ENCODE measurements at places on chromosomes 5 and 9.

GRCh38 chr5:140018920-140019644 lies 24.0 kb downstream of the NRG2 start:
- DNase-seq, result no peak

DNA sequence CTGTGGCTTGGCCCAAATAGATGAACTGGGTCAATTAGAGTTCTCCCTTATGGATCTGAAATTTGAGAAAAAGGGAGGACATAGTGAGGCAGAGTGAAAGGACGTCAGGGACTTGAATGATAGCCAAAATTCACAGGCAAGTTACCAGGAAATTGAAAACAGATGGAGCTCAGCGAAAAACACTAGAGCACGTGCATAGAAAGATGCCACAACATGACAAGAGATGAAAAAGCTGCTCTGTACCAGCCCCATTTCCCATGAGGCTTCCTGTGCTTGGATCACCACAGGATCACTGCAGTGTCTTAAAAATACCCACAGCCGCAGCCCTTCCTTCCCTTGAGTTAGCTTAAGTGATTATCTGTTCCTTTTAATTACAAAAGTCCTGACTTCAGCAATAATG lies 39.0 kb upstream of the HOMER1 start:
- no peak for DNase-seq

GRCh38 chr5:139690064-139690802 lies 42.1 kb downstream of the CXXC5 start:
- DNase-seq, result peak; percentile 60

GRCh38 chr5:117590944-117591343 lies 1016.3 kb upstream of the SEMA6A start:
- DNase-seq, result no peak

DNA sequence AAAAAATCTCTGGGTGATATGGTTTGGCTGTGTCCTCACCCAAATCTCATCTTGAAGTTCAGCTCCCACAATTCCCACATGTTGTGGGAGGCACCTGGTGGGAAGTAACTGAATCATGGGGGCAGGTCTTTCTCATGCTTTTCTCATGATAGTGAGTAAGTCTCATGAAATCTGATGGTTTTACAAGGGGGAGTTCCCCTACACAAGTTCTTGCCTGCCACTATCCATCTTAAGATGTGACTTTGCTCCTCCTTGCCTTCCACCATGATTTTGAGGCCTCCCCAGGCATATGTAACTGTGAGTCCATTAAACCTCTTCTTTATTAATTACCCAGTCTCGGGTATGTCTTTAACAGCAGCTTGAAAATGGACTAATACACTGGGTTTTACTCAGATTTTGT lies 513.9 kb downstream of the TLE4 start:
- DNase-seq, result no peak

- DNase-seq, result no peak
Measured at GRCh38 chr5:4145511-4145910, 549.9 kb downstream of the IRX1 start.

DNA sequence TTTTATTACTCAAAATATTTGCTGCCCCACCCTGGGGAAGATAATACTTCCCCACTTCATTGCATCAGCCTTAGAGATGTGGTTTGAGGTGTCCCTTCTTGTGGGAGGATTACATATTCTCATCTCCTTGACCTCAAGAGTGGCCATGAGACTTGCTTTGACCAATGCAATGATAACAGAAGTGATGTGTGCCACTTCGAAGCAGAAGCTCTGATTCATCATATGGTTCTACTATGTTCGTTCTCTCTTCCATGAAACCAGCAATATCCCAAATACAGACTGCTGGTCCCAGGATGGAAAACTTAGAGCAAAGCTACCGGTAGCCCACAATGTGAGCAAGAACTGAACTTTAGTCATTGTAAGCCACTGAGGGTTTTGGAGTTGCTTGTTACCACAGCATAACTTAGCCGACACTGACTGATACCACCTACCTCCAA lies 92.0 kb downstream of the THBS4 start:
- DNase-seq, result no peak

DNA sequence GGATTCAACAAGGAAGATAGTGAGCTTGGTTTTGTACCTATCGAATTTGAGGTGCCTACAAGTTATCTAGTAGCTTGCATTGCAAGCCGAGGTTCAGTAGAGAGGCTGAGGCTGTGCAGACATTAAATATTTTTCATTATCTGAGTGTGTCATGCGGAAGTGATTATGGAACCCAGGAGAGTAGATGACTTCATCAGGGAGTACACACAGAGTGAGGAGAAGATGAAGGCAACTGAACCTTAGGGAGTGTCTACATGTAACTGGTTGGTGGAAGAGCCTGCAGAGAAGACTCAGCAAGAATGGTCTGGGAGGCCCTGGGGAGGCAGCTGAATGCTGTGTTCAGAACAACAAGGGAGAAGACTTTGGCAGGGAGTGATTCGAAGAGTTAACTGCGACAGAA lies 393.9 kb downstream of the ARHGEF28 start:
- no peak for DNase-seq

- DNase-seq, result no peak
Measured at GRCh38 chr5:139994234-139994633, 48.9 kb downstream of the NRG2 start.

DNA sequence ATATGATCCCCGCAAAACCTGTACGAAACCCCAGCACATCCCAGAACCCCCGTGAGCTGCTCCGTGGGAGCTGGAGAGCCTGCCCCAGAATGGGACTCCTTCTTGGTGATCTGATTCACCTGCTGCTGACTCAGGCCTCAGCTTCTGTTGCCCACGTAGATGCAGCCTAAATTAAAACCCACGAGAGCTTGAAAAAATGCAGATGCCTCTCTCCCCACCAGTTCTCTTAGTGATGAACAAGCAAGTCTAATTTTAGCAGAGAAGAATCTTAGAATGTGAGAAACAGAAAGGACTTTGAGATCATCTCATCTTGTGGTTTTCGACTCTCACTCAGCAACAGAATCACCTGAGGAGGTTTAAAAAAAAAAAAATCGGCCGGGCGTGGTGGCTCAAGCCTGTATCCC lies 57.6 kb downstream of the TMOD1 start:
- DNase-seq, result no peak

- no peak for DNase-seq
Measured at GRCh38 chr9:72202009-72202408, 52.8 kb downstream of the GDA start.

DNA sequence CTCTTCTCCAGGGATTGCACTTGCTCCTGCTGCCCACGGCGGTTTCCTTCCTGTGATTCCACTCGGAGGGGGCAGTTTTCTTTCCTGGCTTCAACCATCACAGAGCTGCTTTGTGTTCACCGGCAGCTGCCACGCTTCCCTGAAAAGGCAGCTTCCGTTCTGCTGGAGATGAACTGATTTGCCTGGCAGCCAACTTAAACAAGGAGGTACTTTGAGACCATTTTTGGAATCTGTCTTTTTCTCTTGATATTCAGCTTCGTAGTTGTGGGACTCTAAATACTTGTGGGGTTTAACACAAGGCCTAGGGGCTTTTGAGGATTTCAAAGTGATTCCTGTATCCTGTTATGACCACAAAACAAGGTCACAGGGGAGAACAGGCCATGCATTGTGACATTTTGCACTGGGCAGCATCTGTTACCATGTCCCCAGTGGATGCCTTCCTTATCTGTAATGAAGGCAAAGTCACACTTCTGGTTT lies 192.0 kb downstream of the MTRR start:
- no peak for DNase-seq

GRCh38 chr5:130545291-130545690 lies 619.8 kb downstream of the HINT1 start:
- no peak for DNase-seq

DNA sequence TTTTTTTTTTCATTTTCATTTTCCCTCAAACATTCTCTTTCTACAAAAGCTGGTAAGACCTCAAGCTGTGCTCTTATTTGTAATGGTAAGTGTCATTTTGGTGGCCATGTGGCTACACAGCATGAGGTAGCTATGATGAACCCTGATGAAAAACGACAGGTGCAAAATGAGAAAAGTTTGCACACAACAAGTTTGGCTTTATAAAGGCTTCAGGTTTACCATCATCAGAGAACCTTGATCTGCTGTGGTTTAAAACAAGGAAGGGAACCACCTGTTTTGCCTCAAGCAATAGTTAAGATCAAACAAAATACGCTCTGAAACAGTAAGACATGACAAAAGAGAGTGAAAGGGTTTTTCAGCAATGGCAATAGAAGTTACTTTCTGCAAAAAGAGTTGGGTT lies 1124.6 kb upstream of the ACO1 start:
- no peak for DNase-seq

DNA sequence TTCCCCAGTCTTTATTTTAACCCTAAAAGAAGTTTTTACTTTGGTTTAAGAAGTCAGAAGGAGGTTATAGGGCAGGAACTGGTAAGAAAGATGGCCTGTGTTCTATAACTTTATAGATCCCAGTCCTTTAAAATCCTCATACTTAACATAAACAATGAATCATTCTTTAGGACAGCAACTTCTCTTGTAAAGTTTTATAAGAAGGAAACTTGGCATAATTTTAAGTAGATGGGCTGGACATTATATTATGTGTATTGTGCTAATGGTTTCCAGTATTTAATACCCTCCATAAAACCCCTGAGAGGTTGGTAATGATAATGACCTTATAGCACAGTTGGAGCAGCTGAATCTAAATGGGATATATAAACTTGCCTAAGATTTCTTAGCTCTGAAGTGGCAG lies 247.2 kb downstream of the FAM170A start:
- DNase-seq, result no peak

DNA sequence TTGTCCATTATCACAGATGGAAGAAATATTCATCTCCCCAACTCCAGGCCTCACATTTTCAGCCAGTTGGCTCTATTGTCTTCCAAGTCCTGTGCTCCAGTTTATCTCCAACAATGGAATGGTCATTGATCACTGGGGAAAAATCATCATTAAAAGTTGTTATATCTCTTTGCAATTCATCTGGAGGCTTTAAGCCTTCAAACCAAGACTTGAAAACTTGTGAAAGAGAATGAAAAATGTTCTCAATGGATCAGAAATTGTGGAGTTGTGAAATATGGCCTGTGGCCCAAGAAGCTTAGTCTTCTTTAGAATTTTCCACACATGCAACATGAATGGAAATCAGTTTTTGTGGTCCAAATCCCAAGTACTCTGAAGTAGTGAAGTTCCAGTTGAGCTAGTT lies 569.6 kb downstream of the EBF1 start:
- no peak for DNase-seq

DNA sequence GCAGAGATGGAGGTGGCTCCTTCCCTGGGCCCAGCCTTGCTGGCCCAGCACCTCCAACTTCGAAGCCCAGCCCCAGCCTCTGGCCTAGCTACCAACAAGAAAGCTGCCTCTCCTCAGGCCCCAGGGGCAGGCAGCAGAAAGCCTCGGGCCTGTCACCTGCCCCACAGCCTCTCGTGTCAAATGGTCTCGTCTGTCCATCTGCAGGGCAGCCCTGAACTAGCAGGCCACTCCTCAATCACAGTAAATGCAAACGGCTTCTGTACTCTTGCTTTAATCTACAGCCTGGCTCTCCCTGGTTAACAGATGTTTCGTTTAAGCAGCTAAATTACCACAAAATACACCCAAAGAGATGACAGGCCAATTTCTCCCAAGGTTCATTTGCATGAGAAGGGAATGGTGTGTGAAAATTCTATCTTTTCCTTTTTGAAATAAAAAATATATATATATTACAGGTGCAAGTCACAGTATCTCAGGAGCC lies 21.5 kb downstream of the VAV2 start:
- no peak for DNase-seq

DNA sequence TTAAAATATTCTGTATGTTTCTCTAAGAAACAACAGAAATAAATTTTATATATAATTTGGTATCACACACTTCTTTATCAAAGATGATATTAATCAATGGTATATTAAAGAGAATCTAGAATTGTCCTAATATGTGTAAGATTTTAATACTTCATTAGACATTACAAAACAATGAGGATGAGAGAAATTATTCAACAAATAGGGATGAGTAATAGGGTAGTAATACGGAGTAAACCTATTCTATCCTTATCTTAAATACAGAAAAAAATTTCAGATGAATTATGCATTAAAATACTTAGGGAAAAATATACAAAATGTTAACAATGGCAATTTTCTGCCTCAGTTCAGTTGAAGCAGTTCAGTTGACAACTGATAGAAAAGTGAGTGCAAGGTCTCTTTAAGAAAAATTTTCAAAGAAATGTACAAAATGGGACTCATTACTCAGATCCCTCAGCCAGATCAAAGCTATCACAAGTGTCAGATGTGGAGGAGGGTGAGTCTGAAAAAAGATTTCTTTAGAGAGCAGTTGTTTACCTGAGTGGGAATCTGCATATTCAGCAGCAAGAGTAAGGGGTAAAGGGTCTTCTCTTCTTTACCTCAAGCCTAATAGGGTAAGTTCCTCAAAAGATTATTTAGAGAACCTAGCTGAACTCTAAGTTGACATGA lies 56.7 kb upstream of the GCNT4 start:
- DNase-seq, result no peak

- no peak for DNase-seq
Measured at GRCh38 chr9:82810915-82811314, 252.0 kb downstream of the RASEF start.

DNA sequence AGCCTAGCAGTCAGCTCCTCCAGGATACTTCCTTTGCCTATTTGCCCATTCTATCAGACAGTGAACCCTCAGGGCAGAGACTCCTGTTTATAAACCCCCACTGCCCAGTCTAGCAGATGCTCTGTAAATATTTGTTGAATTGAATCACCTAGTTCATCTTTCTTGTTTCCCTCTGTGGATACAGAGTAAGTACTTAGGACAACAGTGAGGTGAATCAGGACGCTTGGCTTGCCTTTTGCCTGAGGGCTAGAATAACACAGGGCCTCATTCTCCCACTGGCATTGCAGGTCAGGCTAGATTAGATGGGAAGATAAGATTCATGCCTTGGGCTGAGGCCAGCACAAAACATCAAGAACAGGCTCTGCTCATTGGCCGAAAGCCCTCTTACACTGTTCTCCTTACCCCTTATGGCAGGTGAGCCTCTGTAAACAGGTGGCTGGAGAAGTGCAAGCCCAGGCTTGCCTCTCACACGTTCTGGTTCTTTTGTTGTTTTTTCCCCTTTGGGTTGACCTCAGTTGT lies 22.2 kb downstream of the TNFSF8 start:
- no peak for DNase-seq

- no peak for DNase-seq
Measured at GRCh38 chr5:175461370-175461769, 17.0 kb upstream of the SFXN1 start.

- no peak for DNase-seq
Measured at GRCh38 chr5:136201870-136202269, 8.9 kb upstream of the SMIM32 start.

GRCh38 chr5:42021923-42022322 lies 96.8 kb downstream of the FBXO4 start:
- no peak for DNase-seq

DNA sequence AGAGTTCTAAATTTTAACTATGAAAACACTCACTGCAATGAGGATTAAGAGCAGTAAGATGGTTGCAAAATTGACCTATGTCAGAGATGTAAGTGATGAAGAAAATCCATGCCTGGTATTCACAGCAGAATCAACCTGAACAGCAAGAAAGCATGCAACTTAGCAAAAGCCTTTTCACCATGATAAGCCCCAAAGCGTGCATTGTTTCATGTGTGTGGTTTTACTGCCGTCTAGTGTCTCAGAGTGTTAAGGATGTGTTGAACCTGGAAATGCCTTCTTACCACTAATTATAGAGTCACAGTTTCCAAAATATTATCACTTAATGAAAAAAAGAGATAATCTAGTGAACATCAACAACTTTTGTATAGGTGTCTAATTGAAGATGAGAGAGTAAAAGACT lies 415.2 kb upstream of the TRPC7 start:
- DNase-seq, result no peak

- DNase-seq, result peak; percentile 16
Measured at GRCh38 chr5:129135633-129136032, 41.1 kb downstream of the ISOC1 start.

Data from K562 (cell line).